ENCODE measurements at places on chromosomes 5 and 9.

DNA sequence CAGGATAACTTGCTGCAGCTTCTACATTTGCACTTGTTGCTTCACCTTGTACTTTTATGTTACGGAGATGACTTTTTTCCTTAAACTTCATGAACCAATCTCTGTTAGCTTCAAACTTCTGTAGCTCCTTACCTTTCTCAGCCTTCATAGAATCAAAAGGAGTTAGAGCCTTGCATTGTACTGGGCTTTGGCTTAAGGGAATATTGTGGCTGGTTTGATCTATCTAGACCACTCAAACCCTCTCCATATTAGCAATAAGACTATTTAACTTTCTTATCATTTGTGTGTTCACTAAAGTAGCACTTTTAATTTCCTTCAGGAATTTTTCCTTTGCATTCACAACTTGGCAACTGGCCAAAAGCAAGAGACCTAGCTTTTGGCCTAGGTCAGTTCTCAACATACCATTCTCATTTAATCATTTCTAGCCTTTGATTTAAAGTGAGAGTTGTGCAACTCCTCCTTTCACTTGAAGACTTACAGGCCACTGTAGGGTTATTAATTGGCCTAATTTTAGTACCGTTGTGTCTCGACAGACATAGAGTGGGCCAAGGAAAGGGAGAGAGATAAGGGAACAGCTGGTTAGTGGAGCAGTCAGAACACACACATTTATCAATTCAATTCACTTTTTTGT lies 63.7 kb downstream of the SHOC1 start:
- no peak for DNase-seq

GRCh38 chr5:60551250-60551649 lies 148.7 kb downstream of the DEPDC1B start:
- no peak for DNase-seq

DNA sequence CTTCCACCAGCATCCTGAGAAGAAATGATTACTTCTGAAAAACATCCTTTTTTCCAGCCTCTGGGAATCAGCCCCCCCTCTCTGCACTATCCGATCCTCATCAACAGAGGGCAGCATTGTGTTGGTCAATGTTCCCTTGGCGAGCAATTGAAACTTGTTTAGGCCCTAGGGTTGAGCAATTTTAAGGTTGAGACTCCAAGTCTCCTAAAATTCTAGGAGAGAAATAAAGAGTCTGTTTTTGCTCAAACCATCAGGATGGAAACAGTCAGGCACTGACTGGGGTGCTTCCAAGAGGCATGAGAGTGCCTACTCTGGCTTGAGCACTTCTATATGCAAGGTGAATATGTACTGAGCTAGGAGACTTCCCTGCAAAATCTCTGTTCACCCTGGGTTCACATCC lies 12.4 kb upstream of the CYFIP2 start:
- DNase-seq = no peak

DNA sequence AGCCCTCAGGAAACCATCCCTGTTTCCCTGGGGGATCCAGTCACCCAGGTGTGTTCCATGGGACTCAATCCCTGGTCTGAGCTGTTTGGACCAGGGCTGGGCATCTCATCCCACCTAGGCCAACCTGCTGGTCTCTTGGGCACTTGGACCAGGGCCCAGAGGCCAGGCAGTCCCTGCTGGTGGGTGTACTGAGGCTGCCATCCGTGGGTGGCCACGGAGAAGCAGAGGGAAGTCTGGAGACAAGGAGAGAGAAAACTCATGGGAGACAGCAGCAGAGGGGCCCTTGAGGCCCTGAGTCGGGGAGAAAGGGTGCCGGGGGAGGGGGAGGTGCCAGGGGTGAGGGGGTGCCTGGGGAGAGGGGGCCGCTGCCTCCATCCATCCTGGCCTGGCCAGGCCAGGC lies 247.8 kb downstream of the PBX3 start:
- no peak for DNase-seq

DNA sequence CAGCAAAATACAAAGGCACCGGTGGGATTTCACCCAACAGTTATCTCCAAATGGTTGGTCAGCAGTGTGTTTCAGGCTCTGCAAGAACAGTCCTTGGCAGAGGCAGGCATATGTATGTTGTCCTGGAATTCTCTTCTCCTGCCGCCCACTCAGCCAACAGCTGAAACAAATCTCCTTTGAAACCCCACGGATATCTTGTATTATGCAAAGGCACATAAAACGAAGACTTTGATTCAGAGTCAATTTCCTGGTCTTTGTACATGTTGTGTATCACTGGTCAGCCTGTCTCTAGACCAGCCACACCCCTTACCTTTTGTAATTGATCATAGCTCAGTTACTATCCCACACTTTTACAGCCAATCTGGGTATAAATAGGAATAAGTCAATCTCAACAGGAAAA lies 29.2 kb downstream of the FREM1 start:
- DNase-seq = no peak

DNA sequence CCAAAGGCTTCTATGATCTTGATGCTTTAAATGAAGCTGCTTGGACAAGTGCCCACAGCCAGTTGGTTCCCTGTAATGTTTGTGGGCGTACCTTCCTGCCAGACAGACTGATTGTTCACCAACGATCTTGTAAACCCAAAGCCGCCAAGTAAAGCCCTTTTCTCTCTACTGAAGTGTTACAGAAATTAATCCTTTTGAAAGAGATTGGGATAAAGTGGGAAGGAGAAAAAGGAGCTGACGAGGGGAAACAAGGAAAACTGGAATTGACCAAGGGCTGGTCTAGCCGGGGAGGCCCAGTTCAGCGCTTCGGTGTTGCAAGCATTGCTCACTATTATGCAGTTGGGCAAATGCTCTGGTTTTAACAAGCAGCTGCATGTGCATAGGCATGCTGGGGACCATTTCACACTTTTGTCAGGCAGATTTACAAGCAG lies 53.2 kb downstream of the ZNF474 start:
- no peak for DNase-seq

DNA sequence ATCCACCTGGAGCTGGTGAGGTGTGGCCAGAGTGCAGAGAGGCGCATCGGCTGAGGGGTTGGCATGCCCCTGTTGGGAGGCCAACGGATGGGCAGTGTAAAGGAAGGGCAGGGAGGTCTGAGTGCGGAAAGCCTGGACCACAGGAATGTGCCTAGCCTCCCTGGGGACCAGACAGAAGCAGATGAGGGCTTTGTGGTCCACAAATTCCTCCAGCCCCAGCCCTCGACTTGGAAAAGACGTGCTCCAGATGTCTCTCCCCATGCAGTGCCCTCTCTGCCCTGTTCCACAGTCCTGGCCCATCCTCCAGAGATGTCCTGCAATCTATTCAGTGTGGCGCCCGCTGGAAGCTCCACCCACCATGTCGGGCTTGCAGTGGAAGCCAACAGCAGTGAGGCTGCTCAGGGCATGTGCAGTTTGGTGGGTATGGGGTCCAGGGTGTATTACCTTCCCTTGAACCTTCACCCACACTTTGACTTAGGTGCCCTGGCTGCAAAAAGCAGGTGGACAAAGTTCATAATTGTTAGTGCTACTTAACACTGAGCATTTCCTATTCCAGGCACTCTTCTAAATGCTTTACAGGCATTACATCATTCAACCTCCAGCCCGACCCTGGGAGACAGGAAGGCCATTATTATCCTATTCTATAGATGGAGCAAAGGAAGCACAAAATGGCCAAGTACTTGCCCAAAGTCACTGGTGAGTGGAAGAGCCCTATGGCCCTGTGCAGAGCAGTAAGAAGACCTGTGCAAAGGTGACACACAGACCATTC lies 120.2 kb upstream of the SLC25A48 start:
- no peak for DNase-seq

- DNase-seq = no peak
Observed at GRCh38 chr5:113156271-113156877, 179.8 kb downstream of the DCP2 start.

- no peak for DNase-seq
Observed at GRCh38 chr5:179288809-179289185, 56.5 kb downstream of the ADAMTS2 start.

DNA sequence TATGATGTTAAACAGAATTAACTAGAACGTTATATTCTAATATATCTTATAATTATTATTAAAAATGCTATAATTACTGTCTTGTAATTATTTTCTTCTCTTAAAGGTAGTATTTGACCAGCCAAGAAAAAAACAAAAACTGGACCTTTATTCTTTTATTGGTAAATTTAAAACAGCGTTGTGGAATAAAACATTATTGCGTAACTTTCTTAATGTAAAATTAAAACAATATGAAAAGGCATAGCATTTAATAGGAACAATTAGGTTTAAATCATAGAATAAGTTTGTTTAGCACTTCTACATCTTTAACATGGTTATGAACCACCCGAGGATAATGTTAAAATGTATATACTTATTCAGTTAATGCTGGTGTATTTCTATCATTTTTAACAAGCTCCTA lies 574.5 kb upstream of the CDH18 start:
- DNase-seq = no peak

- no peak for DNase-seq
Observed at GRCh38 chr5:180201051-180201987, 7.7 kb downstream of the RASGEF1C start.

DNA sequence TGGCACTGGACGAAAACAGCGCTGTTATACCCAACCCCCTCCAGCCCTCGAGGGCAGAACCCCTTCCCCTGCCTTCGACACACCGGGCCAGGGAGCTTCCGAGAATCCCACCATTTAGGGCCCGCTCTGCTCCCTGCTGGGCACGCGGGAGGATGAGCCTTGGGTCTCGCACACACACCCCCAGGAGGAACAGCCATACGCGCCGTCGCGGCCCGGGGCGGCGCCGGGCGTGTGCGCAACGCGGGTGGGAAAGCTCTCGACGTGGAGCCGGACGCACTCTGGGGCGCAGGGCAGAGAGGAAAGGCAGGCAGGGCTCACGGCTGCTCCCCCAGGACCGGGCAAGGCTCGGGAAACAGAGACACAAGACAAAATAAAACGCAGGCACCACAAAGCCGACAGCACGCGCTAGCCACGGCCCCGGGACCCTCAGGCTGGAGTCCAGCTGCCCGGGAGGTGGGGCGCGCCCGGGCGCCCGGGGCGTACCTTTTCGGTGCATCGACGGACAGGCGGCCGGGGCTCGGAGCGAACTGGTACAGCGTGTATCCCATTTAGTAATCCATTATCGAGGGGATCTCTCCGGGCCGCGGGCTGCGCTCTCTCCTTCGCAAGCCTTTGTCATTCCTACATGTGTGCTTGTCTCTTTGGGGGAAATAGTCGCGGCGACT lies 789 bp downstream of the SEMA6A start:
- DNase-seq = no peak

DNA sequence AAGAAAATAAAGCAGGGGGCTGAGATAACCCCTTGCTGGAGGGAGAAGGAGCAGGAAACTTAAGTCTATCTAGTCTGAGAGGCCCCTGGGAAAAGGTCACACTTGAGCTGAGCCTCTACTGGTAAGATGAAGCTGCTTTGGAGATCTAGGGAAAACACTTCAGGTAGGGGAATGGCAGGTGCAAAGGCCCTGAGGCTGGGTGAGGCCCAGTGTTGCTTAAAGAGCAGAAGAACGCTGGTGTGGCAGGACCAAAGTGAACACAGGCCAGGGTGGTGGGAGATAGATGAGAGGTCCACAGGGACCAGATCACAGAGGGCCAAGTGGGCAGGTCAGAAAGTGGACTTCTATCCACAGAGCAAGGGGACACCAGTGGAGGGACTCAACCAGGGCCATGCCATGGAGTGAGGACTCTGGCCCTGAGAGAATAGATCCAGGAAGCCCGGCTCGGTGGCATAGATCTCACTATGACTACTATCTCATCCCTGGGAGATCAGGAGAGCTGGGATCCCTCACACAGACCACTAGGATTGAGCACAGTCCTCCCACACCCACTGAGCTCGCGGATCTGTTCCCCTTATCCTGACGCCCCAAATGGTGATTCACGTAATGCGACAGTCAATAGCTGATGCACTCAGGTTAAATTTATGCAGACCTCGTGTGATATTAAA lies 17.6 kb upstream of the NEURL1B start:
- no peak for DNase-seq

DNA sequence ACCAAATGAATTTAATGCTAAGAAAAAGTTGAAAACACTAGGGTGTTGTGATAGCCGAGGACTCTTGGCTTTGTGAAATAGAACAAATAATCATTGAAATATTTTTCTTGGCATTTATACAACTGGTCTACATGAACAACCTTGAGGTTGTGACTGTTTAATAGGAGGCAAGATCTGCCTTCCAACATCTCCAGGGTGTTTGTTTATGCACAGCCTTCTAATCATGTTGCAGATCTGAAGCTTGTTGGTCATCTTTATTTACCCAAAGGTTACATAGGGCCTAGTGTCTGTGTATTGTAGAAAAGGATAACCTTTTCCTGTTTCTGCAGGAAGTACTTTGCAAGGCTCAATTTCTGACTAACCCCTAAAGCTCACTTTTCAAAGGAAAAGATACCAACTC lies 65.2 kb upstream of the RANBP3L start:
- no peak for DNase-seq

GRCh38 chr5:57893926-57894325 lies 411.3 kb upstream of the ACTBL2 start:
- DNase-seq = no peak

GRCh38 chr5:10985091-10985720 lies 224.2 kb upstream of the DAP start:
- DNase-seq = no peak

DNA sequence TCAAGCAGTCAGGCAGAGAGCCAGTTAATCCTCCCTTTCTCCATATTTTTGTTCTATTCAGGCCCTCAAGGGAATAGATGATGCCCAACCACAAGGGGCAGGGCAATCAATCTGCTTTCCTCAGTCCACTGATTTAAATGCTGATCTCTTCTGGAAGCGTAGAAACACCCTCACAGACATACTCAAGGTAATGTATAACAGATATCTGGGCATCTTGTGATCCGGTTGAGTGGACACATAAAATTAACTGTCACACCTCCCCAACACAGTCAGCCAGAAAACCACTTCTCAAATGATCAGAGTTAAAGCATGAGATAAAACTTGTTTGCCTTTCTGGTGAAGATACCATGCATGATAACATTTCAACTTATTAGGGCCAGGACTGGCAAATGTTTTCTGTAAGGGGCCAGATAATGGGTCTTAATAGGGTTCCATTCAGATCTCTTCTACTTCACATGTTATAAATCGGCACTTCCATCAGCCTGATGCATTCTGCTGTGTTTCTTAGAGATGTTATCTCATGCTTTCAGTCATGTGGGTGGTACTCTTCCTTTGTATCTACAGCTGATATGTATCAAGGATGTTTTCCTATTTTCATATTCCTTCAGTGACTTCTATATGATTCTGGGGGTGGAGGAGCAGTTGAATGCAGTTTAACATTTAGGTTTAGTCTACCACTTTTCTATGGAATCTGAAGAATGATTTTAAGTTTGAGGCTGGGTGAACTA lies 58.9 kb upstream of the CNTLN start:
- DNase-seq = no peak

- no peak for DNase-seq
Observed at GRCh38 chr9:4615778-4616177, 46.3 kb upstream of the PLPP6 start.

GRCh38 chr9:4042991-4043390 lies 256.9 kb downstream of the GLIS3 start:
- DNase-seq = no peak

GRCh38 chr9:133059623-133060022 lies 2.2 kb upstream of the CEL start:
- peak; percentile 22 for DNase-seq

Data from natural killer cell (primary cell).